ENCODE measurements at places on chromosomes 13 and 19.

DNA sequence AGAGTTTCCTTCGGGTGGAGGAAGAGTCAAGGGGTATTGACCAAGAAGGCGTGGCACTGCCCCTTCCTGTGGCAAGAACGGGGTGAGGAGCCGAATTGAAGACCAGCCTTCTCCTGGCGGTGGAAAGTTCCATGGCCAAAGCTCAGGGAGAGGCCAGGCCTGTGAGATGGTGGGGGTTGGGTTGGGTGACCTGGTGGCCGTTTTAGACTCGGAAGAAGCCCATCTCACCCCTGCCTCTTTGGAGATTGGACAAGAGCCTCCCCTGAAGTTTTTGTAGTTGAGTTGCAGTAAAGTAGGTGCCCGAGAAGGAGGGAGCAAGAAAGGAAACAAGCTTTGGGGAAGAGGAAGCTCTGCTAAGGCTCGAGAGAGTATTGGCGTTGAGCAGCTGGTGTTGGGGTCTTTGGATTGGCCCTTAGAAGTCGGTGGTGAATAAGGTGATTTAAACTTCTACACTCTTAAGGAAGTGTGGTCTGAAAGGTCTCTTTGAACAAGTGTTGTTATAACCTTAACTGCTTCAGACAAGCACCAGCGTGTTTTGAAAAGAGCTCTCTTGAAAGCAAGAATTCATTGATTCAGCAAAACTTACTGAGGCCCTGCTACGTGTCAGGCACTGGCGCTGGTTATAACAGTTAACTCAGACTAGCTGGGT, 964 bp downstream of the SPINT2 start:
- DNase-seq: no peak

DNA sequence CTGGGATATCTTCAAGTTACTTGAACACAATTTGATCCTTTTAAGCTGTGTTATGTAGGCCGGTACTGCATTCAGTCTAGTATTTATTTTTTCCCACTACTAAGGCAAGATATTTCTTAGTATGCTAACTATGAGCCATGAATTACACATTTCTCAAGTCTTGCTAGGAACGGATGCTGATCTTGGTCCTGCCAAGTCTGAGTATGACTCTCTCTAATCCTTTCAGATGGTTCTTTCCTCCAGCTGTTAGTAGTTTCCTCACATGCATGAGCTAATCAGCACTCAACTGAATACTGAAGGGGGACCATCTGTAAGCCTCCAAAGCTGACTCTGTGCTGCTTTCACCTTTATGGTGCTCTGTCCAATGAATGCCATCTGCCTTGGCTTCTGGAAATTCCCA, 460.3 kb downstream of the KCTD12 start:
- no peak for DNase-seq

GRCh38 chr13:45410466-45410865, 7.7 kb downstream of the SLC25A30 start:
- no peak for DNase-seq

DNA sequence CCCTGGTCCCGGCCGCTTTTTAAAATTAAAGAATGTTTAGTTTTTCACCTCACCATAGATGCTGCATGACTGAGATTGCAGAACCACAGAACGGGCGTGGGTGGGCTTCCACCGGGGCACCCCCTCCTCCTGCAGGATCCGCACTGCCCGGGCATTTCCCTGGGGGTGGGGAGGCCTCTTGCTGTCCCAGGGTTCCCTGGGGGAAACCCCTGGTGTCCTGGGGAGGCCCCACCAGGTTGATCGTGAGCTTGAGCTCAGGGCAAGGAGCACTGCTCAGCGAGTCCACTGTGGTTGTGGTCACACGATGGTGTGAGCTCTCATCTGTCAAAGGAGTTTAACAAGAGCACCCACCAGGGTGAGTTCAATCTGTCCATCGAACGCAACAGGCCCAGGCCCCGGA, 11.4 kb upstream of the TCF3 start:
- peak; percentile 68 for DNase-seq

DNA sequence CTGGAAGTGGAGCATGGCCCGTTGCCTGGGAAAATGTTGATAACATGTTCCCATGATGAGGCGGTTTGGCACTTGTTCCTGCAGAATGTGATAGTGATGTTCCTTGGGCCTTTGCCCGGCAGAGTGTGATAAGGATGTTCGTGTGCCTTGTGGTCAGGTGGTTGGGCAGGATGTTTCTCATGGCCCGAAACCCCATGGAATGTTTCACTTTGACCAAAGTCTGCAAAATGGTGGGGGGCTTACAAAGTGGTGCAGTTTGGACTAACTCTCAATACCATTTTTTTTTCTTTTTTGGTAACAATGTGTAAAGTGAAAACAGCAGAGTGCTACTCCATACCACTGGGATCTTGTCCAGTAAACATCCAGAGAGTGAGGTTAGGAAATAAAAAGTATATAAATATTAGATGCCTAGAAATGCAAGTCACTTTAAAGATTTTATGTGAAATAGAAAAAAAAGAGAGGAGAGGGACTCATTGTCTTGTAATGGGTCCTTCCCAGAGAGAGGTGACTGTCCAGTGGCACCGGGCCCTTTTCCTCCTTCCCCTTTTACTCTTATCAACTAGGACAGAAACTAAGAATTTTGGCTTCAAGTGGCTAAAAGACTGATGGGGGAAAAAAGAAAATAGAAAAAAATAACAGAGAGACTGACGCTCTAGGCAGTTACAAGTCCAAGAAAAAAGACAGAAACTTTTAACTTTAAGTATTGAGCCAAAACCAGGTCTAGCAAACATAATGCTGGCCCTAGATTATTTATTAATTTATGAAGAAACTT, 5.7 kb downstream of the FPR3 start:
- no peak for DNase-seq

GRCh38 chr19:6674868-6675305, 4.9 kb upstream of the TNFSF14 start:
- peak; percentile 75 for DNase-seq

DNA sequence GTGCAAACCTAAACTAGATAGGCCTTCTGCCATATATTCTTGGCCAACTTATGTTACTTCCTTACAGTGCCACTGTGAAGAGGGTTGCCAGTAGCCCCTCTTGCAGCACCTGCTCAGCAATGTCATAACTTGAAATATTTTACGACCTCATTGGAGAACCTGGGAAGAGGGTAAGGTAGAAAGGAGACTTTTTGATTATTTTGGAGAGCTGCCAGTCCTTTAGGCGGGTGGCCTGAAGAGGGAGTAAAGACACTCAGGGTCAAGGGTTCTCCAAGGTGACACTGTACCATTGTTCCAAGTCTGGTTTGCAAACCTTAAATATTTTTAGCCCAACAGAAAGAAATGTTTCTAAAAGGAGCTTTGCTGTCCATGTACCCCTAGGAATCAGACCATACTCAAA, 118.3 kb downstream of the FLT1 start:
- no peak for DNase-seq
